Activated CD8-positive, alpha-beta memory T cell treated with anti-CD3 and anti-CD28 coated beads for 1 hour (primary cell): ENCODE measurements at places on chromosomes 3 and 15.

GRCh38 chr3:40585381-40586016 is 60.7 kb downstream of the ZNF621 start:
- no peak for DNase-seq

GRCh38 chr3:45055032-45055410 is 28.9 kb downstream of the CLEC3B start:
- no peak for DNase-seq

- DNase-seq: no peak
Observed at GRCh38 chr3:194556086-194557056, 69.6 kb upstream of the ATP13A3 start.

DNA sequence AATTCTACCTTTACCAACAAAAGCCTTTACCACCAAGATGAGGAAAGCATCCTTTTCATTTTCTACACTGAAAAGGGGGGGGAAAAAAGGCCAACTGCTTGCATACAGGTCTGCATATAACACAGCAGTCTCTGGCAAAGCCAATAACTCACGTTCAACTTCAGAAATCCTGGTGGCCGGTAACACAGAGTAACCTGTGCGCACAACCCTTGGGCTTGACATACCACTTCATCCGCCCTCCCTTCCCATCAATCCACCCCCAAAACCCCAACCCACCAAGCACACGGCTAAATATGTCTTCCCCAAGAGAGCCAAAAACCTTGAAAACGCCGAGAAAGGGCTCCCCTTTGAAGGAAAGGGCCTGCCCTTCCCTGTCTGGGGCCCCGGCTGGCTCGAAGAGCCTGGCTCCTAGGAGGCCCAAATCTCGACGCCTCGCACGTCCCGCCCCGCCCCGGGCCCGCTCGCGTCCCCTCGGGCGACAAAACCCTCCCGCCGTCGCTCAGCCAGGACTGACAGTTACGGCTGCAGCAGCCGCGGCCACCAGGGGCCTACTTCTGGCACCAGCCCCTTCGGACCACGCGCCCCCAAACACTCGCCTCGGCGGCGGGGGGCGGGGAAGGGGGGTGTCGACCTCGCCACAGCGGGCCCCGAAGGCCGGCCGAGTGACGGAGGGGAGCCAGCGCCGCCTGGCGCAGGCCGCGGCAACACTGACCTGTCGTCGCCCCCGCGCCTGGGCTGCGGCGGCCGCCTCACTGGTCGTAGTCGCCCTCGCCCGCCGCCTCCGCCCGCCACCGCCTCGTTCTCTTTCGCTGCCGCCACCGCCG is 835 bp downstream of the UBE3A start:
- peak; percentile 2 for DNase-seq

DNA sequence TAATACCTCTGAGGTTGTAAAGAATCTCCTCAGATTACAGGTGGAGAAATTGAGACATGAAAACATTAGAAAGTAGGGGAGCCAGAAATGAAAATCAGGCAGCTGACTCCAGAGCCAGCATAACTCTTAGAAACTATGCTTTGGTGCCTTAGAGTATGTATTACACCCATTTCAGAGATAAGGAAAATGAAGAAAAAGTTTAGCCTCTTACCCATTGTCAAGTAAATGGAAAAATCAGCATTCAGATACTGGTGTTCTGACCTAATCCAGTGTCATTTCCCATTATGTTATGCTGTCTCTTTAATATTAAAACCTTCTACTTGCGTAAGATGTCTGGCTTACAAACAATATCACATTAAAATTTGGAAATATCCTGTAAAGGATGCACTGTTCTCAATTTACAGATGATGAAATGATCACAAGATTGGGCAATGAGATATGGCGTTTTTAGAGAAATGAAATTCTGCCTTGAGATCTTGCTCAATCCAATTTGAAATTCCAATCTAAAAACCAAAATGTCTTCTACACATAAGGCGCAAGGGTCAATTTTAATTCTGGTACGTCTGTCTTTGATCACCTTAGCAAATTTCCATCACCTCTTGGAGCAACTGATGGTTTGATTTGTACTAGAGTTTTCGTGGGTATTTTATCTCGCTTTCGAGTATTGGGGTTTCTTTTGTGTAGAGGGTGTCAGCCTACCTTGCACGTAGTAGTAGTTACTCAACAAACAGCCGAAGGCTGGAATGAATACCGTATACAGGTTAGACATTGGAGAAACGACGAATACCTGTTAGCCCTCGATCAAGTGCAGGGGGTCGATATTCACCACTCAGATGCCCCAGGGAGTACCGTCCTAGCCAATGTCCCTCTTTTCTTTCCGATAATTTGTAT is 902 bp upstream of the ZCWPW2 start:
- DNase-seq: no peak

DNA sequence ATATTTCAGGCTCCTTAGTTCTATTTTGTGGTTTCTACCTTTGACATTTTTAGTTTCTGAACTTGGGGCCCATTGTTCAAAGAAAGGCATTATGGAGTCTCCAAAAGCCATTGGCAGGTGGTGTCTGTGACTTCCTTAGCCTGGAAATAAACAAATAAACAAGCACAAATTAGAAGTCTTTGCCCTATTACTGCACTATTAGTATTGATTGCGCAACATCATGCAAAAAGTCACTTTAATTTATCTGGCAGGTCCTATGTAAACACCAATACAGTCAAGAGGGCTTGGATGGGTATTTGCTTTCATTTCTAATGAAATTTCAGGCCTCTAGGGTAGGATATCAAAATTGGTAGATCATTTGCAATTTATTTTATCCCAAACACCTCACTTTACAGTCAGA is 85.6 kb downstream of the LPP start:
- no peak for DNase-seq

- DNase-seq: no peak
Observed at GRCh38 chr15:60519218-60519617, 40.3 kb upstream of the ICE2 start.

DNA sequence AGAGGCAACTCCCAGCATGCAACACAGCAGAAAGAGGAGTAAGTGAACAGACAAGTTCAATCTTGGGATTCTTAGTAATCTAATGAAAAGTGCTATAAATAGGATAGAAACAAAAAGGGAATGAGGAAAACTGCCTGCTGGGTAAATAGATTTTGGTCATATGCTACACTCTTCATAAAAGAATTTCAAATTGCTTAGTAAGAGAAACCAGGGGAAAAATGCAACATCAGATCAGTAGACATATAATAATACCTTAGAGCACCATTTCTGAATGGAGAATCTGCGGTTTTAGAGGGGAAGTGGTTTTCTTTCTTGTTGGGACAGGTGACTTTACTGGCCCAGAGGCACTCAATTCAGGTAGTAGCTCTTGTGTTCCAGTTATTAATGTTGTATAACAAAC is 13.4 kb upstream of the TBC1D5 start:
- no peak for DNase-seq

DNA sequence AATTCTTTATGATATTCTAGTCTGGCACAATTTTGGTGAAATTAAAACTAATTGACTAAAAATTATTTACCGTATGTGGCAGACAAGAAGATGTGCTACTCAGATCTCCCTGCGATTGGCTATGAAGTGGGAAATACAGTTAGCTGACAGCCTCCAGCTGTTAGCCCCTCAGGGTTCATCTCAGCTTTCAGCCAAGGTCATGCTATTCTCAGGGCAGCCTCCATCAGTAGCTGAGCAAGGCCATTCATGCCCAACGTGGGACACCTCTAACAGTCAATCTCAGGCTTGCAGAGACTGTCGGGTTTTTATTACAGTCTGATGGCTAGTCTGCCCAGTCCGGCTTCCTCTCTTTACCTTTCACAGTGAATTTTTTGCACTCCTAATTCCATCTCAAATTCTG is 6.7 kb downstream of the PARP9 start:
- no peak for DNase-seq

- DNase-seq: no peak
Observed at GRCh38 chr3:22714749-22715148, 488.4 kb upstream of the UBE2E2 start.

- DNase-seq: peak; percentile 16
Observed at GRCh38 chr15:85168642-85169173, 187.1 kb downstream of the PDE8A start.

GRCh38 chr3:59990915-59991314 is 941.1 kb upstream of the CFAP20DC start:
- no peak for DNase-seq

DNA sequence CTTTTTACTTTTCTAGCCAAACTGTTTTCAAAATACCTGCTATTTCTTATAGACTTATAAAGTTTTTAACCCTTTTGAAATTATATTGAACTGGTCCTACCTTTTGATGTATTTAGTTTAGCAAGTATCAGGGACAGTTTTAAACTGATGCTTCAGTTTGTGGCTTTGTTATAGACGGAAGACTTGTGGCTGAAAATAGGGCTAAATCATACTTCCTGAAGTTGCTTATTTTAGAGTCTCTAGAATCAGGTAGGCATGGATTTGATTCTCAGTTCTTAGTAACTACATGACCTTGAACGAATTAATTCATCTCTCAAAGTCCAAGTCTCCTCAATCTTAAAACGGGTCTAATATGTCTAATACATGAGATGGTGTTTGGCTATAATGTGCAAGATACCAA is 322.8 kb downstream of the RAP2B start:
- no peak for DNase-seq

- DNase-seq: no peak
Observed at GRCh38 chr3:42660898-42661297, 7.4 kb downstream of the ZBTB47 start.

DNA sequence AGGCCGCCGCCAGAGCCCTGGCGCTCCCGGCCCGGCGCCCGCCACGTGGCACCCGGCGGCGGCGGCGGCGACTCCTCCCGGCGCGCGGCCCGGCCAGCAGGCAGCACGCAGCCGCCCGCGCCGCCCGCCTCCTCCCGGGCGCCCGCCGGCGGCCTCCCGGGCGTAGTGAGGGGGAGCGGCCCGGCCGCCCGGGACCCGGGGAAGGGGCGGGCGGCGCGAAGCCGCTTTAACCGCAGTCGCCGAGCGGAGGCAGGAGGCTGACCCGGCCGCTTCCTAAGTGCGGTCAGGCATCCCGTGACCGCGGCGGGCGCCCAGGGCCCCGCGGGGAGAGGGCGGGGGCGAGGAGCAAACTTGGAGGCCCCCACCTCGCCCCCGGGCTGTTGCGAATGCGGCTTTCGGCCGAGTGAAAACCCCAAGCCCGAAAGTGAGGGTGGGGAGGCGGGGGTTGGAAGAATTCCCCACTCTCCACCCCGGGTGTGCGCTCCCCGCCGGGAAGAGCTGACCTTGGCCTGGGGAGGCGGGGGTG is 1.7 kb upstream of the HES1 start:
- DNase-seq: no peak

GRCh38 chr3:166275024-166275390 is 437.8 kb upstream of the BCHE start:
- no peak for DNase-seq

DNA sequence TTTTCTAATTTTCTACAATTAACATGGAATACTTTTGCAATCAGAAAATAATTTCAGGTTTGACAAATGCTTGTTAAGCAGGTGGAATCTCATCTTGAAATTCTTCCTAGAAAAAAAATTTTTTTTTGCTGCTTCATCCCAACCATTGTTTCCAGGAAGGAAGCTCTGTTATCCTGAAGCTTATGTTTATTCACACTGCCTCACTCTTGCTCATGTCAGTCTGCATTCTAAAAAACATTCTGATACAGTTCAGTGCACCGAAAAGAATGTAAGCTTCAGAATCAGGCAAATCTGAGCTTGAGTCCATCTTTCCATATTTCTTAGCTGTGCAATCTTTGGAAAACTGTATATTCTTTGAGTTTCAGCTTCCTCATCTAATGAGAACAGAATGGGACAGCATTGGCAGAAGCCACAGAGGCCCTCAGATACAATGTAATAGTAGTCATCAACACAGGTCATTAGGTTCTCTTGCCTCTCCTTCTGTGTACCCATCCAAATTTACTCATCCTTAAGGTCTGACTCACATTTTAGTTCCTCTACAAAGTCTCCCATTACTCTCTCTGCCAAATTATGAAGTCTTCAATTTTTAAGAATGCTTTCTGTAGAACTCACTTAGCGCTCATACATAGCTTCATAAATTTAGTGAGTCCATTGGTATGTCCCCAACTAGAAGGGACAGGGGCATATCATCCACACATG is 881.8 kb upstream of the NR2F2 start:
- no peak for DNase-seq

- no peak for DNase-seq
Observed at GRCh38 chr3:299590-300301, 103.2 kb downstream of the CHL1 start.

DNA sequence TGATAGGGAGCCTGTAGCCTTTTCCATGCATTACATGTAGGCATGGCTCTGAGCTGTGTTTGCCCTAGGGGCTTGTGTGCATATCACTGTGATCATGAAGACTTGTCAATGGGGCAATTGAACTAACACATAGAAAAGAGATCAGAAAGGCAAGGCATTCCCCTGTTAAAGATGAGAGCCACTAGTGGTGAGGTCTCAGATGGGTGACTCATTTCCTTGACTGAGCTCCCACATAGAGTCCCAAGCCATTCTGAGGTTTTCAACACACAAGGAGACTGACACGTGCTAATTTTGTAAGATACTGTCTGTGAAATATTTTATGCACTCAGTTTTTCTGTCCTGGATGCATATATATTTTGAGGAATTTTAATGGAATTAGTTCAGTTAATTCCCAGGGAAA is 53.8 kb downstream of the SAMMSON start:
- DNase-seq: no peak

DNA sequence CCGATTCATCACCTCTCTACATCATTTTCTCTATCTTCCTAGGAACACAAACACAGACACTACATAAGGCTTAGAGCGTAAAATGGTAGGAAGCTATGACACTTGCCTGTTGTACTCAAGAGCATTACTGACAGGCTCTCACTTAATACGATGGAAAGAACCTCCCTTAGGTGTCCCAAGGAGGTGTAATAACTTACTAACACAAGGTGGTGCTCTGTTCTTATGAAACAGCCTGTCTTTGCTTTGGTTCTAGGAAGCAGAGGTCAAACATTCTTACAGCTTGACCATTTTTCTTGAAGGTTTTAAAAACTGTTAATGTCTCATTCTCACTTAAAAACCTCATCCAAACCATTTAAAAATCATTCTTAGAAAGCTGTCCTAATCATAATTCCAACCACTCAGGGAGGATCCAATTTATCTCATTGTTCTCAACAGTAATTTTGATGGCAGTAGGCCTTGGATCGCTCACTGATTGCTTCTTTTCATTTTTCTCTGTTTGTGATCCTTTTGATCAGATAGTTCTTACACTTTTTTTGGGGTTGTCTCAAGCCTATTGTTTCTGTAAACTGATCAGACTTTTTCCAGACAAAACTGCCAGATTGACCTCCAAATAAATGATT is 317.8 kb upstream of the AGTR1 start:
- no peak for DNase-seq

DNA sequence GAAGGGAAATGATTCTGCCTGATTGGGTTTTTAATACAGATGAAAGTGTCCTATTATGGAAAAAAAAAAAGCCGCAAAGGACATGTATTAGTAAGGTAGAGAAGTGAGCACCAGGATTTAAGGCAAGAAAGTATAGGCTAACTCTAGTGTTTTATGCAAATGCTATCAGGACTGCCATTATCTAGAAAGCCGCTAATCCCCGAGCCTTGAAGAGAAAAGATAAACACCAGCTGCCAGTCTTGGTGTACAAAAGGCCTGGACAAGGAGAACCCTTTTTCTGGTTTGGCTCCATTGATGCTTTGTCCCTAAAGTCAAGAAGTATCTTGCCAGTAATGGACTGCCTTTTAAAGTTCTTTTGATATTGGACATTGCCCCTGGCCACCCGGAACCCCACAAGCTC is 8.6 kb upstream of the TRIM59 start:
- no peak for DNase-seq

GRCh38 chr3:73072634-73073033 is 11.2 kb downstream of the EBLN2 start:
- no peak for DNase-seq
